ENCODE measurements at places on chromosomes 5 and 9. TPM values are rescaled to one million over a fixed set of nuclear protein-coding genes. Genes with fewer than 3 reads are reported as not detected.

EMB gene
- total RNA-seq: 139 TPM

- no peak overlapping the region for H3K4me3 ChIP-seq
- no peak overlapping the region for H3K27ac ChIP-seq
- peaks cover 23% of the 10 kb centered on the region for H3K36me3 ChIP-seq
- no peaks in the 10 kb centered on the region for H3K27me3 ChIP-seq
- DNase-seq: no peak
- H3K4me1 ChIP-seq: no peaks in the 10 kb centered on the region
These were observed 18.1 kb downstream of the SLC12A2 start for GRCh38 chr5:128101676-128102075.

ARHGEF28 gene
- total RNA-seq: not detected

DNA sequence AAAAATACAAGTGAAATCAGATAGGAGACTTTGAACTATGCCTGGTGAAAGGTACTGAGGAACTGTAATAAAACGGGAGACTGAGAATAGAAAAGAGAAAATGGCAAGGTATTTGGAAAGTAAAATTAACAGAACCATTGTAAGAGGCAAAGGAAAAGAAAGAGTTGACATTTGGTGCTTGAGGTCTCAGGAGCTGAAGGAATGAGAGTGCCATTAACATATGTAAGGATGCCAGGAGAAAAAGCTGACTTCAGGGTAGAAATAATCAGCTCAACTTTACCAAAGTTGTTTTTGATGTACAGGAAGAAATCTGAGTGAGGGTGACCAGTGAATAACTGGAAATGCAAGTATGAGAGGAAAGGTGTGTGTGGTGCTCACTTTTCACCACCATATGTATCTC is 69.4 kb downstream of the TMEM167A start:
- no peaks in the 10 kb centered on the region for H3K4me1 ChIP-seq
- H3K27ac ChIP-seq: no peak overlapping the region
- no peak overlapping the region for H3K4me3 ChIP-seq

DNA sequence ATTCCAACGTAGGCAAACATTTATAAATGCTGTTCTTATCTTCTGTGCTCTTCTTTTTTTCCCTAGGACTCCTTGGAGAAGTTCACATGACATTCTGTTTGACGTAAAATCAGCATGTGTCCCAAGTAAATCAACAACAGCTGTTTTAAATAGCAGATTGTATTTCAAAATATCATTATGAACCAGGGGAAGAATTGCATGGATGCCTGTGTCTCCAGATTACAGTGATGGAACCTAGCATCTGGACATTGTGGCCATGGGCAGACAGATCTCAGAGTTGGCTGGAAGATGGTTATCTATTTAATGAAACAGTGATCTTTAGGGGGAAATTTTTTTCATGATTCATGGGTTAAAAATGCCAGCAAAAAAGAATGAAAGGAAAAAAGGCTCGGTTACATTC is 222.0 kb downstream of the MAN2A1 start:
- no peak for DNase-seq
- H3K27ac ChIP-seq: no peak overlapping the region
- H3K4me1 ChIP-seq: no peaks in the 10 kb centered on the region
- H3K4me3 ChIP-seq: no peak overlapping the region
- no peaks in the 10 kb centered on the region for H3K36me3 ChIP-seq

CDH12 gene
- not detected for total RNA-seq

Data from activated CD8-positive, alpha-beta T cell treated with anti-CD3 and anti-CD28 coated beads, Interleukin-2, amount 10 ng/mL, durations not matched to agents 7 days and 5 days (primary cell).